ENCODE measurements at places on chromosomes 16 and 17.
A peak's percentile ranks its signal among the peaks of the same experiment; 100 is the strongest.

- DNase-seq: no peak
These were observed 33.5 kb upstream of the GFOD2 start for GRCh38 chr16:67752641-67753040.

- DNase-seq: peak; percentile 11
These were observed 204.5 kb upstream of the RPL38 start for GRCh38 chr17:73998653-73999645.

DNA sequence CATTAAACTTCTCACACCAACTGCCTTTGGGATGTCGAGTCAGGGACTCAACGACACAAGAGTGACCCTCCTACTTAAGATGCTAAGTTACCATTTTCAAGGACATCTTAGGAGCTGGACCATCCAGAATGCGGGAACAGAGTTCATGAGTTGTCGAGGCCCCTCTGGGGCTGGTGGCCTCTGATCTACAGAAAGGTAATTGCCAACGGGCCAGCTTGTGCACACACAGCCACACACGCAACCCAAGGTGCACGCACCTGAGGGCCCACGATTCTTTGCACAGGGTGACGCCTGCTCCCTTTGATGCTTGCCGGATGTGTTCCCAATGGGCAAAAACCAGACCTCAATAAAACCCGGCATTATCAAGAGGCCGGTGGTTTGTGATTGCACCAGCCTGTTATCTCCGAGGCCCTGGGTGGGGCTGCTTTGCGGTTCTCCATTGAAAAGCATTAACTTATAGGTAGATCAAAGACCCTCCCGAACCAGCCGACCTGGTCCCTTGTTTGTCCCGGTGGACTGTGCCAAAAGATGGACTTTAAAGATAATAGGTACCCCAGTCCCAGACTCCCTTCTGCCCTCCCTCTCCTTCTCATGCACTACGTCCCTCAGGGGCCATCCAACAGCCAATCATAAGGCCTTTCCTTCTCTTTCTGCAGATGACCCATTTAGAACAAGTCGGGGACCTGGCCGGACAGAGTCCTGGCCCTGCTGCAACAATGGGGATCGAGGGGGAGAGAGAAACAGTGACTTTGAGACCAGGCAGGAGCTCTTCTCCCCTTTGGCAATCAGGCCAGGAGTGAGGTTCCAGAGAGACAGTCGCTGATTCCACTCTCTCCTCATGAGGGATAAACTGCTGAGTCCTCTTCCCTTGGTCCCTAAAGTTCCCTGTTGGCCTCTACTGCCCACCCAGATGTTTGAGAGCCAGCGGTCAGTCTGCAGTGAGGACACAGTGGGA, 292.5 kb downstream of the SOX9 start:
- no peak for DNase-seq

- no peak for DNase-seq
These were observed 8.9 kb upstream of the TMEM101 start for GRCh38 chr17:44023545-44024270.

GRCh38 chr16:1933097-1933661, 9.8 kb downstream of the MSRB1 start:
- no peak for DNase-seq

DNA sequence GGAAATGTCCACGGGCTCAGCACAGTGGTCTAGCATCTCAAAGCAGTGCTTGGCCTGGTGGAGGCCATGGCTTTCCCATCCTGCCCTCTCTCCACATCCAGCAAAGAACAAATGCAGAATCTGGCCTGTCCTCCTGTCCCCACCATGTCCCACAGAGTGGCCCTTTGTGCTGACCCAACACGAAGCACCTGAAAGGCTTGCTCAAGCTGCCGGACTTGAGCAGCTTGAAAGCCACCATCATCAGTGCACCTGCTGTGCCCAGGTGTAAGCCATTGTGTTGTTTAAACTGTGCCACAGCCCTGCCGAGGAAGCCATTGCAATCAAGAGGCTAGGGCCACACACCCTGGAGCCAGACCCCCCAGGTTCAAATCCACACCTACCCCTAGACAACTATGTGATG, 115.5 kb downstream of the SOCS1 start:
- no peak for DNase-seq

- DNase-seq: no peak
These were observed 230.3 kb downstream of the ENGASE start for GRCh38 chr17:79304884-79305283.
